ENCODE measurements at places on chromosomes 1 and 21.

GRCh38 chr1:180974236-180974635 lies 48.4 kb downstream of the STX6 start:
- peak; percentile 15 for DNase-seq

- peak; percentile 85 for DNase-seq
These were observed 45.4 kb upstream of the USP1 start for GRCh38 chr1:62391369-62391971.

GRCh38 chr21:29302359-29302875 lies 3.7 kb downstream of the BACH1 start:
- DNase-seq = no peak

DNA sequence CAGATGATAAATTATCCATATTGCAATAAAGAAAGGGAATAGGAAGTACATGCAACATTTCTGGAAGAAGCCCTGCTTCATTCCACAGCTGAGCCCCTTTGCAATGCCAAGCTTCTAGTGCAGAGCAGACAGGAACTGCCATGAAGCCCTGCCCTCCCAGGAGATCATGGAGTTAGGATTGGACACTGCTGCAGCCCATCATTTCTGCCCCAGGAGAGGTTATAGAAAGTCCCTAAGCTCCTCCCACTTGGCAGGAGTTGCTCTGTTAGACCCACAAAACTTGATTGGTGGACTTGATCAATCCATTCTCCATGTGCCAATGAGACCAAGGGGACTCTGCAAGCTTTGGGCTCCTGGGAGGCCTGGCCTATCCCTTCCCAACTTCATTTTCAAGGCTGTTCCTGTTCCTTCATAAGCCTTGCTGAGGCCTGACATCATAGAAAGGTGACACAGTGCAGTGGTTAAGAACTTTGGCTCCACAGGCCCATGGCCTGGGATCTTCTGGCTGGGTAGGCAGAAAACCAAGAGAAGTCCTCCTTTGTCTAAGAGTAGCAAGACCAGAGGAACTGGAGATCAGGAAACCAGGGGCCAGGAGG lies 1.3 kb upstream of the LAPTM5 start:
- DNase-seq = no peak

- peak; percentile 59 for DNase-seq
These were observed 1.3 kb downstream of the TGFBR3 start for GRCh38 chr1:91884459-91885212.

DNA sequence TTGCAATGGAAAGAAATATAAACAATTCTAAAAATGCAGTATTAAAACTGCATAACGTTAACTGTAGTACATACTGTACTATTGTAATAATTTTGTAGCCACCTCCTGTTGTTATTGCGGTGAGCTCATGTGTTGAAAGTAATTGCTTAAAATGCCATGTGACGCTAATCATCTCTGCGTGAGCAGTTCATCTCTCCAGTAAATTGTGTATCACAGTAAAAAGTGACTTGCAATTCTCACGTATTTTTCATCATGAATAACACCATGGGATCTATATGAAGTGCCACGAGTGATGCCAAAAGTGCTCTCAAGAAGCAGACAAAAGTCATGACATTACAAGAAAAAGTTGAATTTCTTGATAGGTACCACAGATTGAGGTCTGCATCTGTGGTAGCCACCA lies 82.4 kb upstream of the CYYR1 start:
- DNase-seq = no peak

GRCh38 chr1:160221089-160221488 lies 15.9 kb downstream of the PEA15 start:
- DNase-seq = no peak

- no peak for DNase-seq
These were observed 4.4 kb upstream of the CNN3 start for GRCh38 chr1:94931254-94931841.

- no peak for DNase-seq
These were observed 437.6 kb downstream of the PTPRU start for GRCh38 chr1:29673669-29674626.

GRCh38 chr1:79859212-79859948 lies 852.9 kb upstream of the ADGRL4 start:
- DNase-seq = no peak

DNA sequence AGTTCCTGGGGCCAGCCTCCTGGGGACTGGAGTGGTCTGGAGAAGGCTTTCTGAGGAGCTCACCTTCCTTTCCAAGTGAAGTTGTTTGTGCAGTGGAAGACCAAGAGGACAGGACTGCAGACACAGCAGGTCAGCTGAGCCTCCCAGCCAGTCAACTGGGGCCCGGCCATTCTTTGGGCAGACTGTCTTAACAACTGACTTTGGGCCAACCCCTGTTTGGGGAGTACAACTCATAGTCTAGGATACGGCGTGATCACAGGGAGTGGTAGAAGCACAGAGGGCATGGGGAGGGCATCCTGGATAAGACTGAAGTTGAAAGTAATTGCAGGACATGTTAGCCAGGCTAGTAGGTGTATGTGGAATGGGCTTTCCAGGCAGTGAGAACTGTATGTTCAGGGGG lies 50.3 kb downstream of the PGM1 start:
- no peak for DNase-seq

- peak; percentile 71 for DNase-seq
These were observed 10.2 kb downstream of the ADAM30 start for GRCh38 chr1:119885903-119886783.

DNA sequence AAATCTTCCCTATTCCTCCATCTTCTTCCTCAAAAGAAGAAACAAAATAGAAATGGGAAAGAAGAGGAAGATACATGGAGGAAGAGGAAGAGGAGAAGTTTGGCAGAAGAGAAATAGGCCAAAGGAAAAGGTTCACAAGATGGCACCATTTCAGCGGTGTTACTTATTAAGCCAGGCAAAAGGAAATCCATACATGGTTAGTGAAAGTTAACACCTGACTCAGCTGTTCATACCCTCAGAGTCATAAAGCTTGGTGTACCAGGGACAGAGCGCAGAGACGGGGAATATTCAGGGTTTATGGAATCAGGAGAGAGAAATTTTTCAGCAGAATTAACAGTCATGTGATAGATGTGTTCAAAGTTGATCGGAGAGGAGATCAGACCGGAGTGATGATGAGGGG lies 70.6 kb downstream of the COQ8A start:
- no peak for DNase-seq

DNA sequence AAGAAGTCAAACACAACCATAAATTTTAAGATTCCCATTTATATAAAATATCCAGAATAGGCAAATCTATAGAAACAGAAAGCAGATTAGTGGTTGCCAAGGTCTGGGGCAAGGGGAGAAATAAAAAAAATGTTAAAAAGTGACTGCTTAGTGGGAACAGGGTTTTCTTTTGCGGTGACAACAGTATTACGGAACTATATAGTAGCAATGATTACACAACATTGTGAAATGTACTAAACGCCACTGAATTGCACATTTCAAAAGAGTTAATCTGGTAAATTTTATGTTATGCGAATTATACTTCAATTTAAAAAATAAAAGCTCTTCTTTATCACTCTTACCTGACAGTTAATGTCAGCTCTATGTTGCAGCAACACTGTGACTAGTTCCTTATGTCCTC lies 105.2 kb downstream of the ACBD6 start:
- no peak for DNase-seq

GRCh38 chr1:161032409-161032808 lies 6.4 kb downstream of the TSTD1 start:
- no peak for DNase-seq

GRCh38 chr1:227306689-227307088 lies 11.6 kb downstream of the CDC42BPA start:
- no peak for DNase-seq

DNA sequence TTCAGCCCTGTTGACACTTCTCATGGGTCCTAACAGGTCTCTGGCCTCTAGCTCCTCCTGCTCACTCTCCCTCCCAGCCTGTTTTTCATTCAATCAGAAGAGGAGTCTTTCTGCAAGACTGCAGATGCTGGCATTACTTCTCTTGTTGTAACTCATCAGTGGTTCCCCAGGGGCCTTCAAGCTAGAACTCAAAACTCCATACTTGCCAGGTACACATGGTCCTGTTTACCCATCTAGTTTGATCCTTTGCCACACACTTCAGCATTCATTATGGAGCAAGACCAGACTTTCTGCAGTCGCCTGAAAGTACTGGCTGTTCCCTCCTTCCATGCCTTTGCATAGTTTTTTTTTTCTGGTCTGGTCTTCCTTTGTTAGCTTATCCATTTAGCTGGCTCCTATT lies 47.9 kb downstream of the SERBP1 start:
- no peak for DNase-seq

GRCh38 chr1:89457046-89457445 lies 67.6 kb upstream of the LRRC8B start:
- peak; percentile 15 for DNase-seq

GRCh38 chr21:26124896-26125295 lies 45.7 kb downstream of the APP start:
- DNase-seq = no peak

DNA sequence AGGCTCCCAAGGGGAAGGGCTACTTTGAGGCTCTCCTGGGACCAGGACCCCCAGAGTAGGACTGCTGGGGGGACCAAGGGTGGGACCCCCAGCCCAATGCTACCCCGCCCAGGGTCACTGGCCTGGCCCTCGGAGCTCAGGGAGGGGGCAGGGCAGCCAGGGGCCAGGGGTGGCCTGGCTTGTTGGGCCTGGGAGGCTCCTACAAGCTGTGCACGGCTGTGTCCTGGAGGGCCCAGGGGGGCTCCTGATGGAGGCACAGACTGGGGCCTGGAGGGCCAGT lies 2.2 kb downstream of the HES4 start:
- no peak for DNase-seq

DNA sequence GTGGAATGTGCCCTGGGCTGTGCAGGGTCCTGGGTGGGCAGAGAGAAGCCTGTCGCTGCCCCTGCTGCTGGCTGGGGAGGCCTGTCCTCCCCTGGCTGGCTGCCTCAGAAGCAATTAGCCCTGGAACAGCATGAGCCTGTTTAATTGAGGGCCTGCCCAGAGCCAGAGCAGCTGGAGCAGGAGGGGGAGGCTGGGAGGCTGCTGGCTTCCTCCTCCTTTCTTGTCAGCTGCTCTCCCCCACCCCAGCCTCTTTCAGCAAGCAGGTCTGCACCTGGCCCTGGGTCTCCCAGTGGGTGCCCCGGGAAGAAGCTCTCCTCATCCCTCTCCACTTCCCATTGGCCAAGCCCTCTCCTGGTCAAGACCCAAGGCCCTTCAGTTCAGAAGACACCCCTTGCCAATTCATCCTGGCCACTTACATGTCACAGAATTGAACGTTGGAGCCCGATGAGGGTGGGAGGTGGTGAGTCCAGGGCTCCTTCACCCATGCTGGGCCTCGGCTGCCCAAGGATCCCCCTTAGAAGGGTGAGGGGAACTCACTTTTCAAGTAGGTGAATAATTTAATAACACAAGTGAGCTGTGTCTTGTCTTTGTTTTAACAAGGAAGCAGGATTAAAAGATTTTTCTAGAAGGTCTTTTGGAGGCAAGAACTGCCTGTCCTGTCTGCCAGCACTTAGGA lies 13.2 kb downstream of the AMPD2 start:
- DNase-seq = peak; percentile 72

DNA sequence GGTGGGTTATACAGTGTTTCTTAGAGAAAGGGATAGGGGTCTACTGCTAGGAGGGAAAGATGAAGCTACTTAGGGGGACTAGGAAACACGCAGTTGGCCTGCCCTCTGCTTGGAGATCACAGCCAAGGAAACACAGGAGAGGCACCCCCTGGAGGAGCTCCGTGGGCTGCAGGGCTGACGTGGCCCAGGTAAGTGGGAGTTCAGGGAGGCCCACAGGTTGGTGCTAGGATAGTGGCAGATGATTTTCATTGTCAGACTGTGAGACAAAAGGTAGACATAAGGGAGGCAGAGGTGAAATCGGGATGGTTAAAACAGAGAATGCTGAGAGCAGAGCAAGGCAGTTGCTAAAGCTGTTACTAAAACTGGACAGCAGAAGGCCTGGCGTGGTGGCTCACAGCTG lies 463.0 kb downstream of the DSCAM start:
- DNase-seq = no peak

DNA sequence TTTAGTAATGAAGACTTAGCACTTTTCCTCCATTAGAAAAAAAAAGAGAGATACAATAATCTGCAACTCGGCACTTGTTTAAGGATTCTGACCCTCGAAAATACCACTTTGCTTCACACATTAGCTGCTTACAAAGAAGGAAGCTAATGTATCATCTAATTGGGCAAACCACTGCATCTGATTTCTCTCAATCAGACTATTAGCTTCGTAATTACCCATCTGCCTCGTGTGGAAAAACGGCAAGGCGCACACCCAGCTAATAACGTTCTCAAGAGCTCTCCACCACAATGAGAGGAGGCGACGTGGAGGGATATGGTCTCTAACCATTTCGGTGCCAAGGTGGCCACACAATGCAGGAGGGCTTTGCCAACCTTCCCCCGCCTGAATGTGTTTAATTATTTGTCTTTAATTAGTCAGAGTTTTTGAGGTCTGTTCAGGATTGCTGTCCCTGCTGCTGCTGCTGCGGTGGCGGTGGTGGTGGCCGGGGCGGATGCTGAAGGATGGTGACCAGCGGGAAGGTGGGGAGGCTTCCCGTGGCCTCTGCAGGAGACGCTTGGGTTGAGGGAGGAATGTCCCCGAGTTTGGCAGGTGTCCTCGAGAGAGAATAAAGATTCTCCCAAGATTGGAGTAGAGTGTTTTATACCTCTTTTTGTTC lies 374.5 kb downstream of the RPS6KC1 start:
- no peak for DNase-seq

DNA sequence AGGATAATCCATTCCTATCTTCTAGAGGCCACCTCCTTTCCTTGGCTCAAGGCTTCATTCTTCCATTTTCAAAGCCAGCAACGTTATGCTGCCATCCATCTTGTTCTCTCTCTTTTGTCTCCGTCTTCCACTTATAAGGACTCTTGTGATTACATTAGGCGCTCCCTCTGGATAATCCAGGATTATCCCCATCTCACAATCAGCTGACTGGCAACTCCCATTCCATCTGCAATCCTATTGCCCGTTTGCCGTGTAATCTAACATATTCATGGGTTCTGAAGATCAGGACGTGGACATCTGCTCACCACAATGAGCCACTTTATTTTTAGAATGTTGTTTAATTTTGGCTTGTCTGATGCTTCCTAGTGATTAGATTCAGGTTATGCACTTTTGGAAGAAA lies 89.3 kb downstream of the EBNA1BP2 start:
- DNase-seq = peak; percentile 73

DNA sequence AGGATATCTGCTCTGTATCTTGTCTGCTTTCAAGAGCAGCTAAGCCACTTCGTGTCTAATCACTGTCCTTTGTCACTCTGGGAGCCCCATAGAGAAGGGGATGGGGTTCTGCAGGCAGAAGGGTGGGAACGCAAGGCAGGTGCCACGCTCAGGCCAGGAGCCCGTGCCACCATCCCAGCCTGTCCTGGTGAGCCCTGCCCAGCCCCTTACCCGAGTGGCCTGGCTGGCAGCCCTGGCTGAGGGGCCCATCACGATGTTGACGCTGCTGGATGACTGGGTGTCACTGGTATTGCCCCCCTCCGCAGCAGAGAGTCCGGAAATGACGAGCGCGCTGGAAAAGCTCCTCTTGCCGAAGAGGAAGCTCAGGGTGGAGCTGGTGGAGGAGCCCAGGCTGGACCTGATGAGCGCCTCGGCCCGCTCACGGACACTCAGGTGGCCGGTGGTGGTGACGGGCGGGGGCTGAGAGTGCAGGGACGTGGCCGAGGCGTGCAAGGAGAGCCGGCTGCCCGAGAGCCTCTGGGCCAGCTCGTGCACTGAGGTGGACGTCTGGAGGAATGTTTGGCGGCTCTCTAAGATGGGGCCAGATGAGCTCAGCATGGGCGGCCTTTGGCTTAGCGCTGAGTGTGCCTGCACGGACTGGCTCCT lies 35.6 kb downstream of the NTPCR start:
- DNase-seq = no peak
